Fibroblast of the aortic adventitia (primary cell): ENCODE measurements at places on chromosomes 6 and 20.

DNA sequence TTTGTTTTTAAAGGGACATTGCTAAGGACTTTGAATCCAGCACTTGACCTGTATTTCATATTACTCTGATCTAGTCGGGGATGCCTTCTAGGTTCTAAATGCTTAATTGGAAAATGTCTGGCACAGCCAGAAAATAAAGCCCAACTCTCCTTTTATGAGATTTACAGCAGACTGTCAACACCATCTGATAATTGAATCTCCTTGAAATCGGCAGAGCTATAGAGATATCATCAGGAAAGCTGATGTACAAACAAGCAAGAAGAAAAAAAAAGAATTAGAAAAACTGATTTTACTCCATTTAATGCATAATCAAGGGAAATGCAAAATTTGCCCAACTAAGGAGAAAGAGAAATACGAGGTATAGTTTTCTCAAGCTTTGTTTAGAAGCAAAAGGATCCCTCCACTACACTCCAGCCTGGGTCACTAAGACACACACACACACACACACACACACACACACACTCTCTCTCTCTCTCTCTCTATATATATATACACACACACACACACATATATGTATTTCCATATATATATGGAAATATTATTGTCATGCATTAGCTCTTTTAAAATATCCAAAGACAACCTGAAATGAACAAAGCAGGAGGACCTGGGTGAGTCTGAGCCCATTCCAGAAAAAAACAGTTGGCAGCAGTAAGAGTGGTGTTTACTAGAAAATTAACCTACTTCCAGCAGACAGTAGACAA lies 9.5 kb upstream of the FOXC1 start:
- DNase-seq, result no peak

DNA sequence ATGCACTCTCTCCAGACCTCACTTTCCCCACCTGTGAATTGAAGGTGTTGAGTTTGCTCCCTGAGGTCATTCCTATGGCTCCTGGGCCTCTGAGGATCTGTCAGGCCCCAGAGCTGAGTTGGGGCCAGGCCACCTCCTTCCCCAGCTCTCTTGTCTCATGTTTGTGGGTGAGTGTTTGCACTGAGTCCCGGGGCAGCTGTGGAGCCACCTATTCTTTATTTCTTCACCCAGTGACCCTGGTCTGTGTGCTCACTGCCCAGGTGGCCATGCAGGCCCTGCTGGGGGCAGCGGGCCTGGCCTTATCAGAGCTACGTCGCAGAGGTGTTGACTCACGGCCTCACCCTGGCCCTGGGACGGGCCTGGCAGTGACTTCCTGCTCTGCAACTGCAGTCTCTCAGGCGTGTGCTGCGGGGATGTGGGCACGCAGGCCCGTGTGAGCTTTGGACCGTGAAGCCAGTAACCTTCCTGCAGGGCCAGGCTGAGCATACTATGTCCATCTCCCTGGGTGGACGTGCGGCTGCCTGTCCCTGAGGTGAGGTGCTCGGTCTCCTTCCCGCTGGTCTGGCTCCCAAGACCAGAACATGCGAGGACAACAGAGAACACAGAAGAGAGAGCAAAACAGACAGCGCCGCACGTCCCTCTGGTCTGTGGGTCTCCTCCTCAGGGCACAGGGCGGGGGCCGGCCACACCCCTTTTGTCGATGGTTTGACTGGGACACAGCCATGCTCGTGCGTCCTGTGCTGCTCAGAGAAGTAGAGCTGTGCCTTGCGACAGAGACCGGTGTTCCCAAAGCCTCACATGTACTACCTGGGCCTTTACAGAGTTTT lies 12.1 kb downstream of the TMEM181 start:
- no peak for DNase-seq

GRCh38 chr6:165844232-165844631 lies 181.2 kb upstream of the PDE10A start:
- DNase-seq, result no peak

DNA sequence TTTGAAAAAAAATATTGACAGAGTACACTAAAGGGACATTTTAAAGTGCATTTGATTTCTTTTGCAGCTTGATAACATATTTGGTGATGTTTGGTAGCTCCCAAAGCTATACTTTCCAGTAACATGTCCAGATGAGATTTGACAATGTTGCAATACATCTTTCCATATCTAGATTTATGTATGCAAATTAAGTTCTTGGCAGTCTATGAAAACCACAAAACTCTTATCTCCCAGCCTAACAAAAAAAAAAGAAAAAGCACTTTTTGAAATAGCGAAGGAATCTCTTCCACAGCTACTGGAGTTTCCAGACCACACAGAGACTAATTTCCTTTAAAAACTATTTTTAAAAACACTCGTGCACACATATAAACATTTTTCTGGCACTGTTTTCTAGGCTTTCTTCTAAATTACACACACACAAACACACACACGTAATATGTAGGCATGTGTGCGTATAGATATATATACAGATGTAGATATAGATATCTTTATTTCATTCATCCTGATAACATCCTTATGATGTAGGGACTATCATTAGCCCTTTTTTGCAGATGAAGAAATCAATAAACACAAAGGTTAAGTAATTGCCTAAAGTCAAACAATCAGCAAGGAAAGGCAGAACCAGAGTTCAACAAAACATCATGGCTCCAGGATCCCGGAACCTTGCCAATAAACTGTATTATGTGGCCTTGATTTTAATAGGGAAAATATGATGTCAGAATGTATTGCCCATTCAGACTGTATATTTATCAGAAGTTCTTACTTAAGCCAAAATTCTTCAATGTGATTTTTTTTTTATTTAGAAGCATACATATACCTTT lies 93.3 kb downstream of the ADGRB3 start:
- DNase-seq, result peak; percentile 11

- DNase-seq, result peak; percentile 98
Observed at GRCh38 chr6:113564371-113565171, 292.6 kb upstream of the MARCKS start.

DNA sequence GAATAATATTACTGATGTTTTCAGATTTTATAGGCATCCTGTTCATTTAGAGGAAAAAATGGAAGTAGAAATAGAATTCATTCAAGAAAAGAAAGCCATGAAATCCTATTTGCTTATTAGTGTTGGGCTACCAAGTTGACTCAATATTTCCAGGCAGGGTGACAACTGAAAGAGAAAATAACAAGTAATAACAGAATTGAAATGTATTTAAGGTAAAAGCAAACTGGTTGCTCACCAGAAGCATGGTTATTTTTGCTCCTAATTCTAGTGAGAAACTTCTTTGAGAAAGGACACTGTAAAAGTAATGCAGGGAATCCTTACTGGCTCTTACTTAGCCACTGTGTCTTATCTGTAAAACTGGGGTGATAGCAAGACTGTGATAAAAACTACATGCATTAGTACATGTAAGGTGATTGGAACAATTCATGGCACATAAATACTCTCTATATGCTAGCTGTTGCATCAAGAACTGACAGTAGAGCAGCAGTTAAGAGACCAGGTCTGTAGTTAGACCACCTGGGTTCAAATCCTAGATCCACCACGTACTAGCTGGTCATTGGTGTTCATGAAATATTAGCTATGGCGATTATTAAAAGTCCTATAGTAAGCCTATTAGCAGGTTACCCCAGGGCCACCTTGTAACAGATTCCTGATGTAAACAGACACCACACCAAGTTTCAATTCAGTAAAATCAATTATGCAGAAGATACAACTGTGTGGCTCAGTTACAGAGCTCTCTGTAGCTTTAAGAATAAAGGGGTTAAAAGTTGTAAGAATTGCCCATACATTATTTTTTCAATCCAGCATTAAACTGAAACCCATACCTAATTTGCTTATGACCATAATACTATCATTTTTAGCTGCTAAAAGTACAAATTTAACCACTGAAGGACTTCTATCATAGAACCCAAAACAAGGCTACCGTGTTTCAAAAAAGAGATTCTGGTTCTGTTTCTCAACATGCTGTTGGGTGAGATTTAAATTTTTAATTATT lies 159.2 kb upstream of the COL21A1 start:
- no peak for DNase-seq

DNA sequence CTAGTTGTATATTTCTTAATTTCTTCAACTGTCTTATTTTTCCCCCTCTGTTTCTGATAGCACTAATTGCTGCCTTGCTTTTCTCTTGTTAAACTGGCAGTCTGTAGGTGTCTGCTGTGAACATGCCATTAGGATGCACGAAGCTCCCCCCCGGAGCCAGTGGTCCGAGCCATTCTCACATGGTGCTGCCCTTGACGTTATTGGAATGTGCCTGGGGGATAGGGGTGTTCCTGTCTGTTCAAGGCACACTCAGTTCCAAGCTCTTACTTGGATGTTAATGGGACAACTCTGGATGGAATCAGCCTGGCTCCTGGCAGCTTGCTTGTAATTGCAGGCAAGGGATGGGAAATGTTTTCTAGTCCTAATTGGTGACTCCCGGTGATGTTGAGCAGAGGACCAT lies 68.4 kb downstream of the RREB1 start:
- DNase-seq, result peak; percentile 25

- DNase-seq, result peak; percentile 1
Observed at GRCh38 chr6:97705568-97705967, 422.6 kb upstream of the MMS22L start.

GRCh38 chr6:11410539-11411307 lies 126.8 kb upstream of the TMEM170B start:
- no peak for DNase-seq

GRCh38 chr20:59736366-59736765 lies 132.0 kb downstream of the PHACTR3 start:
- DNase-seq, result no peak

GRCh38 chr6:111927321-111927720 lies 54.1 kb upstream of the FYN start:
- no peak for DNase-seq

DNA sequence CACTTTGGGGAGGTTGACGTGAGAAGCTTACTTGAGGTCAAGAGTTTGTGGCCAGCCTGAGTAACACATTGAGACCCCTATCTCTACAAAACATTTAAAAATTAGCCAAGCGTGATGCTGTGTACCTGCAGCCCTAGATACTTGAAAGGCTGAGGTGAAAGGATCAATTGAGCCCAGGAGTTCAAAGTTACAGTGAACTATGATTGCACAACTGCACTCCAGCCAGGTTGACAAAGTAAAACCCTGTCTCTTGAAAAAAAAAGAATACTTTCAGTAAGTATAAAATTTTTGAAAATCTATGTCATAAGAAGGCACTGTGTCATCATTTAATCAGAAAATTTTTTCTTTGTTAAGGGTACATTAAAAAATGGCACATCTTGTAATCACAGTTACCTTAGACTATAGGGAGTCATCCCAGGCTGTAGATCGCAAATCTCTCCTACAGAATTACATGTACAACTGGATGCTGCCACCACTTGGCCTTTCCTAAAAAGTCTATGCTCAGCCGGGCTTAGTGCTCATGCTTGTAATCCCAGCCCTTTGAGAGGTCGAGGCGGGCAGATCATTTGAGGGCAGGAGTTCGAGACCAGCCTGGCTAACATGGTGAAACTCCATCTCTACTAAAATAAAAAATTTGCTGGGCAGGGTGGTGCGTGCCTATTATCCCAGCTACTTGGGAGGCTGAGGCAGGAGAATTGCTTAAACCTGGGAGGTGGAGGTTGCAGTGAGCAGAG lies 17.0 kb upstream of the MRS2 start:
- no peak for DNase-seq

GRCh38 chr6:98639089-98639635 lies 195.2 kb upstream of the POU3F2 start:
- DNase-seq, result no peak

- peak; percentile 90 for DNase-seq
Observed at GRCh38 chr6:27836783-27837624, 75.2 kb downstream of the OR2B2 start.

- DNase-seq, result no peak
Observed at GRCh38 chr20:50399917-50400704, 110.1 kb upstream of the PTPN1 start.

DNA sequence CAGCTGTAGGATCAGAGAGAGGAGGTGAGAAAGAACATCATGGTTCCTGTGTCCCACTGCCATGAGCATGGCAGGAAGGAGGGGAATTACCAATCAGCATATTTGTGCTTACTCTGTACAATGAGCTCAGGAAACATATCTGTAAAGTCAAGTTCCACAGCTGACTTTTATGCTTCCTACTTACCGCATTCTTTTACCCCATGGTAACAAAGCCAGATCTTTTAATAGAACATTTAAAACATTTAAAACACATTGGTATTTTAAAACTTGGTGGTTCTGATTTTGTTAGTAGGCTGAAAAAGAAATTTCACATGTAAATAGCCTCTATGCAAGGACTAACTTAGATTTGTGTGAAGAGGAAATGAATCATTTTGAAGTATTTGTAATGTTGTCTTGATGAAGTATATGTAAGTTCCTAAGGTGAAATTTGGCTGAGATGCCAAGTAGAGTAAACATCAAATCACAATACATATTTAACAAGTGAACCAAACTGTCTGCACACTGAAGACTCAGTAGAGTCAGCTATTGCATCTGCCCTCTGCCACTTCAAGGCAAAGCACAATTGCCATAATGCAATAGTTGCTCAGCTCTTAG lies 114.7 kb downstream of the GJA10 start:
- peak; percentile 7 for DNase-seq

DNA sequence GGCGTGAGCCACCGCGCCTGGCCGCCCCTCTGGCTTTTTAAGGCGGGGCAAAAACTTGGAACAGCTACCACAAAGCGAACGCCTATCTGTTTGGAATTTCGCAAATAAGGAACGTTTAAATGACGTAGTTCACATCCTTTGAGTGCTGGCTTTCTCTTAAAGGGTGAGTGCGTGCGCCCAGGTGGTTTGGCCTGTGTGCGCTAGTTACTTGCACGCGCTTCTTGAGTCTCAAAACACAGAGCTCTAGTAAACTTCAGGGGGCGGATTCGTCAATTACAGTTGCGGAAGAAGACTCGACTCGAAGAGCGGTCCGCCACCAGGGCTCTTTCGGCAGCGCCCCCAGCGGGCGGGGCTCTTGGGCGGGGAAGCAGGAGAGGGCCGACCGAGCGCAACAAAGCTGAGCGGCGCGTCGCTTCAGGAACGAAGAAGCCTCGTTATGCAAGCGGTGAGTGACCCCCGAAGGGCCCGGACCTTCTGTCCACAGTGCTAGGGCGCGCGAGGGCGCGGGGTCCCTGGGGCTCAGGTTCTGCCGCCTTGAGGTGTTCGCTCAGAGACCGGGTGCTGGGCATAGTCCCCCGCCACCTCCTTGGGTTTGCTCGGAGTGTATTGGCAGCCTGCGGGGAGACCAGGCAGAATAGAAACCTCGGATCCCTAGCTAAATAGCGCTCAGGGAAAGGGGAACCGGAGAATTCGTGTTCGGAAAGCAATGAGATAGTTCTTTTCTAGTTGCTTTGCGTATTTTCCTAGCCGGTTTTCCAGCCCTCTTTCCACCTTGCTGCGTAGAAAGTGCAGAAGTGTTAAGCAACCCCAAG lies at the start of gene SYCP2L:
Gene SYCP2L (plus strand): TSS at position 362 of the 812 bp plus-strand sequence. CDS start 75 bp downstream, at position 437.
- peak; percentile 37 for DNase-seq

DNA sequence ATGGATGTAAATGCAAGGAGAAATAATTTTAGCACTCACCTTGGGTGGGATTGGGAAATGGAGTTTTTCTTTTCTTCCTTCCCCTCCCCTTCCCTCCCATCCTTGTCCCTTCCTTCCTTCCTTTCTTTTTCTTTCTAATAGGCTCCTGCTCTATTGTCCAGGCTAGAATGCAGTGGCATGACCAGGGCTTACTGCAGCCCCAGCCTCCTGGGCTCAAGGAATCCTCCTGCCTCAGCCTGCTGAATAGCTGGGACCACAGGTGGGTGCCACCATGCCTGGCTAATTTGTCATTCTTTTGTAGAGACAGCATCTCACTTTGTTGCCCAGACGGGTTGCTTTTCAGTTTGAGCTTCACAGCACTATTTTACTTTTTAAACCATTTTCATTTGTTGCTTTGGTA lies 21.5 kb upstream of the ATRN start:
- DNase-seq, result no peak
